T-helper 2 cell treated with Interferon-gamma antibody and Interleukin-4, amounts not matched to agents 100 ng/mL and 5 ng/mL, for 36 hours (primary cell): ENCODE measurements at places on chromosomes 1 and 21. TPM values are rescaled to one million over a fixed set of nuclear protein-coding genes. Genes with fewer than 3 reads are reported as not detected.

INKA2 gene
- 3.0 and 4.0 TPM in 2 replicates for total RNA-seq

S100A2 gene
- total RNA-seq = 0.73 and 0.89 TPM in 2 replicates

SPRR2E gene
- total RNA-seq = not detected in 2 replicates

IRF6 gene
- total RNA-seq = not detected in 2 replicates

TAS1R1 gene
- not detected in 2 replicates for total RNA-seq
